Activated CD8-positive, alpha-beta T cell treated with anti-CD3 and anti-CD28 coated beads for 36 hours (primary cell): ENCODE measurements at places on chromosomes 11 and 22.

DNA sequence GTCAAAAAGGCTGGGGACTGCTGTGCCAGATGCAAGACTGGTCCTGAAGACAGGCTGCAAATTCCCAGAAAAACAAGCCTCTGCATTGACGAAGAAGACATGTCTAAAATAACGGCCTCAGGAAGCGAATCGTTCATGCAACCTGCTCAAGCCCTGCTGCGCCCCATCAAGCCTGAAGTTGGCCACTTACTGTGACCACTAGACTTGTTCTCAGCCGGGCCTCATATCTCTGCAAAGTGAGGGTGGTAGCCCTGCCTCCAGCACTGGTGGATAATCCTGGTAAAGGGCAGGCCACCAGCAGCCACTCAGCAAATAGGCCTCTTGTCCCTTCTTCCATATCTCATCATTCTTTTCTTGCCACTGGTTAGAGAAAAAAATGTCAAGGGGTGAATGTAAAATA, 11.8 kb downstream of the LTO1 start:
- no peak for DNase-seq

GRCh38 chr11:18615628-18616392, 16.2 kb downstream of the MISFA start:
- DNase-seq, result no peak

- peak; percentile 53 for DNase-seq
Observed at GRCh38 chr11:11620921-11621572, 758 bp downstream of the GALNT18 start.

DNA sequence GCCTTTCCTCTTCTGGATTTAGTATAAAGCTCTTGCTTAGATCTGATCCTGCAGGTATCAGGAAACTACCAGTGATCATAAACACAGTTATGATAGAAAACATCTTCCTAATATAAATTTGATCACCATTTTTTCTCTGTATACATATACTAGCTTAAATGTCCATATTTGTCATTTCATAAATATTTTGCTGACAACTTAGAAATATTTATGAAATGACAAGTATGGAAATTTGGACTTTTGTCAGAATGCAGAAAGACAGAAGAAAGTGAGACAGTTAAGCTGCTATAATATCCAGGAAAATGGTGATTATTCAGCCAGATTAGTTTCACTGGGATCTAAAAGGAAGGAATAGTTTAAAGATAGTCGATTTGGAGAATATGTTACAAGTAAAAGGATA, 22.8 kb upstream of the TRIM21 start:
- DNase-seq, result no peak

GRCh38 chr11:30550022-30550542, 36.1 kb downstream of the MPPED2 start:
- no peak for DNase-seq

DNA sequence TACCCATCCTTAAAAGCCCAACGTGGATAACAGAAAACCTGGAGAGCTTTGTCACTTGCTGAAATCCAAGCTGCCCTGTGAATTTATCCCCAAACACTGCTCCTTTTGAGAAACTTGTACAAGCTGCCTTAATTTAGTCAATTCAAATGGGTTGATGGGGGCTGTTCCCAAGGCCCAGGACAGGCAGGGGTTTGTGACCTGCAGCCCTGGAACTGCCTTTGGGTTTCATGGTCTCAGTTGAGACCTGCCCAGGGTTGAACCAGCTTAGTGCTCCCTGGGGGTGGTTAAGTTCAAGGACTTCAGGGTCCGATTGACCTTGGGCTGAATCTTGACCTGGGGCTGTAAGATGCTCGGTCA, 112.1 kb upstream of the OR4B1 start:
- no peak for DNase-seq

- no peak for DNase-seq
Observed at GRCh38 chr11:131274233-131274632, 96.2 kb upstream of the NTM start.

GRCh38 chr11:259413-259812, 18.8 kb upstream of the NLRP6 start:
- DNase-seq, result no peak

DNA sequence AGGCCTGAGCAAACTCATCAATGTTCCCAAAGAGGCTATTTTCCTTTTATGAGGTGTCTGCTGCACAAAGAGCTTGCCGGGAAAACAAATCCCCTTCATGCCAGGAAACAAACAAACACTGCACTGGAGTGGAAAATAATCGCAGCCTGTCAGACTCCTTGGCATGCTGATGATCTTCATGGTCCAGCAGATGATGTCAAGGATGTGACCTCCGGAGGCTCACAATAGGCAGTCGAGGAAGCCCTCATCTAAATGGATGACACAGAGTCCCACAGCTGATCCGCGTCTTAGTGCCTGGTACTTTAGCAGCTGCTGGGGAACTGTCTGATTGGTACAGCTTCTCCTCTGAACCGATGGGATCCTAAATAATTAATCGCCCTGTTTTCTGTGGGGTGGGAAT, 187.6 kb downstream of the TENM4 start:
- DNase-seq, result no peak

GRCh38 chr22:31137721-31138120, 2.6 kb downstream of the PLA2G3 start:
- no peak for DNase-seq

GRCh38 chr11:102849311-102849710, 5.9 kb upstream of the MMP3 start:
- no peak for DNase-seq

- no peak for DNase-seq
Observed at GRCh38 chr11:83611031-83611430, 324.9 kb upstream of the CCDC90B start.

- no peak for DNase-seq
Observed at GRCh38 chr11:96303980-96304379, 39.0 kb downstream of the MAML2 start.

GRCh38 chr22:45318558-45319323, 9.0 kb downstream of the FAM118A start:
- peak; percentile 77 for DNase-seq

DNA sequence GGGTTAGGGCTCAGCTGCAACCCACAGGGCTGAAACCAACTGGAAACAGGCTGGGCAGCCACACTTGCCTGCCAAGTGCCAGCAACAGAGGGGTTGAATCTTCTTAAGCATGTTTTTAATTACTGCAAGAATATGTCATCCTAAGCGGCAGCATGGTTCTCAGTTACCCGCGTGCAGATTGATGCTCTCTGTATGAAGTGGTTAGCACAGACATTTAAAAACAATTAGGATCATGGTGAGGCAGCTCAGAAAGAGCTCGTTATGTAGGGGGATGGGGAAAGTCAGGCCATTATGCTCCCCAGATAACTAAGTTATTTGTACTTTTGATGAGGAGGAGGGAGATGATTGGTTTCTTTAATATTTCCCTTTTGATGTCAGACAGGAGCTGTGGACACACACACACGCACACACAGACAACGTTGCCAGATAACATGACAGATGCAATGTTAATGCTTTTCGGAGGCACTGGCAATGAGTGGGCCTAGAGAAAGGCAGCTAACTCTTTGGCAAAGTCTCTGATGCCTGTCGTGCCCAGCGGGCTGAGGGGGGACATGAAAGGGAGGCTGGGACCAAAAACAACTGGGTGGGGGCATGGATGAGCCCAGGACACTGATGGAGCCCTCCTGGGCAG, 389.7 kb downstream of the NXPE2 start:
- no peak for DNase-seq

DNA sequence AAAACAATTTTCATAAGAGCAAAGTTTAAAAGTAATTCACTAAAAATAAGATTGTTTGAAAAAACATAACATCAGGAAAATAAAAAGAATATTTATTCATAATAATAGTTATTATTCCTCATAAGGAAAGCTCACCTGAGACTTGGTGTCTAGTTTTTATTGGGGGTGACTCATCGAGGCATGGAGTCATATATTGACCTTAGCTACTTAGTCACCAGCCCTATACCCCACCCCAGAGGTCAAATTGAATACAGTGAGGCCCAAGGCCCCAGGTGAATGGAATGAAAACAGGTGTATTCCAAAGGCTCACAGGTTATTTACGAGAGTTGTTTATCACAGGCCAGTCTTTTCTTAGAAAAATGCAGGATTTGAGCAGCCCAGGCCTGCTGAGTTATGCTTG, 36.9 kb downstream of the CNTF start:
- DNase-seq, result no peak

GRCh38 chr11:45332276-45332934, 46.3 kb upstream of the SYT13 start:
- DNase-seq, result peak; percentile 45

- DNase-seq, result no peak
Observed at GRCh38 chr22:44332946-44333345, 20.2 kb upstream of the SHISAL1 start.

- DNase-seq, result no peak
Observed at GRCh38 chr11:132555617-132556016, 976.7 kb downstream of the OPCML start.

DNA sequence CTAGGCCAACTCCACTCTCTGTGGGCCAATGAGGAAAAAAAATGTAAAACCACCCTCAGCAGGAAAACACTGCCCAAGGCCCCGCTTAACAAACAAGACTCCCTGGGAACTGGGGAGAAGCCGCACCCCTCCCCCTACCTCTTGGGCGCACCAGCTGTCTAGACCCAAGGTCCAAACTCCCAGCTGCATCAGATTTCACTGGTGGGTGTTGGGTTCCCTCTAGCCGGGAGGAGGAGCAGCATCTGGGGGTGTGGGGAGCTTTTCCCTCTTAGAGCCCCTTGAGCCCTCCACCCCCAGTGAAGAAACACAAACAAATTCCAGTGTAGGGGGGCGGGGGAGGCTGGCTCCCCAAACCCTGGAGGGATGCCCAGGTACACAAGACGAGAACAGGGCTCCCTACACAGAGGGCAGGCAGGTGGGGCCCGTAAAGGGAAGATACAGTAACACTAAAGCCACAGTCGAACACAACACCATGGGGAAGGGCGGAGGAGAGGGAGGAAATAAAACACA, 64.9 kb downstream of the NECTIN1 start:
- DNase-seq, result no peak

GRCh38 chr11:30990625-30991296, 378.8 kb downstream of the DCDC1 start:
- DNase-seq, result no peak

DNA sequence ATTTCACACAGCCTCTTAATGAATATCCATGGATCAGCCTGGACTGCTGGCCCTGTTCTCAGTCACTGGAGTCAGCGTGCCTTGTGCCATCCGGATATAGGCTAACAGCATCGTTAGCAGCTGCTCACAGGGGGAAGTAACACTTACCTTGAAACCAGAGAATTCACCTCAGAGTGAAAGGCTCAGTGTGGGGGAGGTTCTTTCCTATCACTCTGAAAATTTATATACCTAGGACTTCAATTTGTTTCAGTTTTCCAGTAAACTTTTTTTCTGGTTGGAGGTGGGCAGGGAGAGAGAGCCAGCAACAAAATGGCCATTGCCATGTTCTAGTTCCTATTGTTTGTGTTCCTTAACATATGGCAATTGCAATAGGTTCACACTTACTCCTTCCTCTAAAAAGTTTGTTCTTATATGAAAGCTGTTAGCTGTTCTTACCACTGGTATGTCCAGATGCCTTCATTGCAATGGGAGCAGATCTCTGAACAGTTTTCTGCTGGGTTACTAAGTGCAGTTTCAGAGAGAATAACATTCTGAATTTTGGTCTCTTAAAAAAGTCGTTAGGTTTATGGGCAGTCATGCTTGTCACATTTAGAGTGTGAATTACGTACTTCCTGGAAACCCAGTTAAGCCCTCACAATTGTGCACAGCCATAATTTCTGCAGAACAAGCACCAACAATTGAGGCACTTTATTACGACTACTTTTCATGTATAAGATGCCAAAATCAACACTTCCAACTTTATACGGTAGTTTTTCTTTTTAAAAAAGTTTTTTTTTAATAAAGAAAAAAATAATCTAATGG, 247.6 kb downstream of the CADM1 start:
- DNase-seq, result peak; percentile 5

- DNase-seq, result no peak
Observed at GRCh38 chr11:86592047-86592591, 80.3 kb downstream of the ME3 start.

DNA sequence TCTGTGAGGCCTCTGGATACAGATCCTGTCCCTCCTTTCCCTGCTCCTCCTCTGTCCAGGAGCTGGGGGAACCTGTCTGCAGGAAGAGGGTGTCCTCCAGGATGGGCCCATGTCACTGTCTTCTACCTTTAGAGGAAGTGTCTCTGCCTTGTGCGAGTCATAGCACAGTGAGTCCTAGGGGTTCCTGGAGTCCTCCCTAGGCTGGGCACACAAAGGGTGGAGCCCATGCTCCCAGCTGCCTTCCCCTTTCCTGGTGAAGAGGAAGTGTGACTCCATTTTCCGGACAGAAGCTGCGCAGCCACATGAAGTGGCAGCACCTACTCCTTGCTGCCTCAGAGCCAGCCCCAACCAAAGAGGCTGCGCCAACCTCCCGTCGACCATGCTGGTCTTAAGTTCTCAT, 112.2 kb downstream of the CTTN start:
- DNase-seq, result no peak

GRCh38 chr11:114239753-114240161, 56.4 kb upstream of the NNMT start:
- no peak for DNase-seq
